ENCODE measurements at places on chromosomes 7 and 10.

DNA sequence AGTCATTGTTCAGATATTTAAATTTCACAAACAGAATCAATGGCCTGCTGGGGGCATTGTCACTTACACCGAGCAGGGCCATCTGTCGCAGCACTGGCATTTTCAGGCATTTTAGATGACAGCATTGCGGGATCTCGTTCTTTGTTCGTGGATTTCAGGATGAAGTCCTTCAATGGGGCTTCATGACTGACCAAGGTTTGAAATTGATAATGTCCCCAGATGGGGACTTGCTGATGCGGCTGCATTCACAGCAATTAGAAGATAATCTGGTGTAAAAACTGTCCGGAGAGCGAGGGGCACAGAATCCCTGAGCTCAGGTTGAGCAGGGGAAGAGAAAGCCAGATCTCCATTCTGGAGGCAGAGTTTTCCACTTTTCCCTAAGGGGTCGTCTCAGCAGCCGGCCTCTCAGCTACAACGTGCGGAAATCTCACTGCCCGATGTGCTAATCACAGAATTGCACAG, 1.9 kb upstream of the C7orf33 start:
- no peak for DNase-seq

GRCh38 chr7:94375691-94376090, 19.0 kb upstream of the COL1A2 start:
- peak; percentile 8 for DNase-seq

- no peak for DNase-seq
Observed at GRCh38 chr10:79166312-79166721, 97.6 kb downstream of the ZMIZ1 start.

- peak; percentile 20 for DNase-seq
Observed at GRCh38 chr7:116478834-116479233, 20.7 kb upstream of the CAV2 start.

DNA sequence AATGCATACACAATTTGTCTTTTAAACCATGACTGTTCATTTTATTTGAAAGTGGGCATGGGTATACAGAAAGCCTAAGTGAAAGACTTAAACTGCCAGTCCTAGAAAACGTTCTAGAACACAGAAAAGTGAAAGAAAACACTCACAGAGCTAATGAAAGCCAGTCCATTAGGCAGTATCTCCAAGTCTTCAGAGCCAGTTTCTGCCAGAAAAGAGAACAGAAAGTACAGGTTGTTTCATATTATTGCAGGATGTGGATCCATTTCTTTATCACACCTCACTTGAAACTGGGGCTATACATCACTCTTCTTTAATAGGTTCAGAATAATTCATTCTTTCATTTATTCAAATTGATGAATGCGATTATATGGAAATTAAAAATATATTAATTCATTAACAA, 7.7 kb downstream of the PON1 start:
- DNase-seq: no peak

DNA sequence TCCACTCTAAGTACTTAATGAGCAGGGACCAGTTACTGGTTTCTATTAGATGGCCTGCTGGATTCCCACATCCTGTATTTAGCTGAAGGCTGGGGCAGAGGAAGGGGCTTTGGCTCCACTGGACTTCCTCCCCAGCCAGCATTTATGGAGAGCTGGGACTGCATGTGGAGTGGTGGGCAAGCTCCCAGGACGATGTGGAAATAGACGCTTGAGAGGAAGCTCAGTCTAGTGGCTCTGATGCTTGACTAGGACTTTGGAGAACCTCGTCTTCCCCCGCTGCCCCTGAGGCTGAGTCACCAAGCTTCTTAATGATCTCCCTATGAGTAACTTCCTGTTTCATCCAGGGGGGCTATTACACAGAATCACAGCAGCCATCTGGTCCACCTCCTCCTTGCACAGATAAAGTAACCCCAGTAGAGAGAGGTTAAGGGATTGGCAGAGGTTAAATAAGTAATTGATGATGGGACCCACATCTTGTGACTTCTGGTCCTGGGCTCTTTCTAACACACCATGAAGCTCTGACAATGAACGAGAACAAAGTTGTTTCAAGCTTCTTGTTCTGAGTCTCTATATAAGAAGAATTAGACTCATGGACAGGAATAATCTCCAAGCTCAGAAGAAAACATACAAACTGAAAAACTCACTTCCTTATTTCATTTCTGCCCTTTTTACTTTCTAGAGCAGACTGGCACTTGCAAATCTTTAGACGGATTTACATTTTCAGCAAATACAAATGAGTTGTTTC, 126.2 kb downstream of the PRPF18 start:
- DNase-seq: peak; percentile 95

GRCh38 chr10:124971276-124971675, 29.4 kb downstream of the ZRANB1 start:
- no peak for DNase-seq

- no peak for DNase-seq
Observed at GRCh38 chr7:69534461-69535041, 63.7 kb upstream of the AUTS2 start.

DNA sequence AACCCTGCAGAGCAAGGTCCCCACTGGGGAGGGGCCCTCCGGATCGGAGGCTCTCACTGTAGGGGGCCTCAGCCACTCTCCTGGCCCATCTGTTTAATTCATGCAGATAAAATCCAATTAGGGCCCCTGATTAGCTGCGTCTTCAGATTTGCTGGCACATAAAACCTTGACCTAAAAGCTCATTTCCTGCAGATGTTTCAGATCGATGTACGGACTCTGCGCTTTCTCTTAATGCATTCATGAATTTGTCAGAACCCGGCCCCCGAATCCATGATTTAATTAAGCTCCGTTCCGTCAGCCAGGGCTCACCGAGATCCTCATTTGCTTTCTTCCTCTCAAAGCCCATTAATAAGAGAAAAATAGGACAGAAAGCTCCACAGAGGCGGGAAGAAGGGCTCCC, 40.0 kb upstream of the FOXL3 start:
- DNase-seq: no peak

DNA sequence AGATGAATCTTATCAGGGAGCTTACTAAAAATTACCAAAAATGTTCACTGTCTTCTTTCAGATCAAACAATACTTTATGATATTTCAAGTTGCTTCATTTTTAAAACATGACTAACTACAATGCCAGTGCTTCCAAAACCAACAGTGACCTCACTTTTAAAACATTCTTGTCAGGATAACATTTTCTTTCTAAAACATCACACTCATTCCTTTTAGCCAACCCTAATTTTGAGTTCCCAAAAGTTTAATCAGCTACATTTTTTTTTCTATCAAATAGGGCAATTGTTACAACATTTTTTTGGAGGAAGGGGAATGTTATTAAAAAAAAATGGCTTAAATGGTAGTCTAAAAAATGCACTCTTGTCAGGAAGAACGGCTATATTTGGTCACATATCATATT, 37.3 kb downstream of the RTKN2 start:
- DNase-seq: peak; percentile 2

GRCh38 chr7:2567679-2568278, 9.0 kb downstream of the IQCE start:
- peak; percentile 65 for DNase-seq

DNA sequence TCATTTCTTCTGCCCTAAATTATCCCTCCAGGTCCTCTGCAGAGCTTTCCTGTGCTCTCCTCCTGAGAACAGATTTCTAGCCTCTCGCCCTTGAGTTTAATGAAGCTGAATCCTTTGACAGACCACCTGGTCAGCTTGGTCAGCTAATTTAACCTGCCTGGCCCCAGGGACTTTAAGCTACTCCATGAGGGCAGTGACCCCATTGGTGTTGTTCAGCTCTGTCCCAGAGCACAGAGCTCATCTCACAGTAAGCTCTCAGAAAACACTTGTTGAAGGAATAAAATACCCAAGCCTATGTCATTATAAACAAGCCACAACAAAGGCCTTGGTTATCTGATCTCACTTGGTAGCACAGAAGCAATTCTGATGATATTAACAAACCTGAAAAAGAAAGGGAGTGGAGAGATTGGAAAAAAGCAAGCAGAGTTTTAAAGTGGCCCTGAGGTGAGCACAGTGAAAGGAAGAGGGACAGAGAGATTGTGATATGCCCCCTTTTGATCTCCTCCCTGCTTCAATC, 24.4 kb downstream of the SLC26A4 start:
- DNase-seq: no peak

- DNase-seq: no peak
Observed at GRCh38 chr10:58239561-58240169, 28.0 kb downstream of the IPMK start.

DNA sequence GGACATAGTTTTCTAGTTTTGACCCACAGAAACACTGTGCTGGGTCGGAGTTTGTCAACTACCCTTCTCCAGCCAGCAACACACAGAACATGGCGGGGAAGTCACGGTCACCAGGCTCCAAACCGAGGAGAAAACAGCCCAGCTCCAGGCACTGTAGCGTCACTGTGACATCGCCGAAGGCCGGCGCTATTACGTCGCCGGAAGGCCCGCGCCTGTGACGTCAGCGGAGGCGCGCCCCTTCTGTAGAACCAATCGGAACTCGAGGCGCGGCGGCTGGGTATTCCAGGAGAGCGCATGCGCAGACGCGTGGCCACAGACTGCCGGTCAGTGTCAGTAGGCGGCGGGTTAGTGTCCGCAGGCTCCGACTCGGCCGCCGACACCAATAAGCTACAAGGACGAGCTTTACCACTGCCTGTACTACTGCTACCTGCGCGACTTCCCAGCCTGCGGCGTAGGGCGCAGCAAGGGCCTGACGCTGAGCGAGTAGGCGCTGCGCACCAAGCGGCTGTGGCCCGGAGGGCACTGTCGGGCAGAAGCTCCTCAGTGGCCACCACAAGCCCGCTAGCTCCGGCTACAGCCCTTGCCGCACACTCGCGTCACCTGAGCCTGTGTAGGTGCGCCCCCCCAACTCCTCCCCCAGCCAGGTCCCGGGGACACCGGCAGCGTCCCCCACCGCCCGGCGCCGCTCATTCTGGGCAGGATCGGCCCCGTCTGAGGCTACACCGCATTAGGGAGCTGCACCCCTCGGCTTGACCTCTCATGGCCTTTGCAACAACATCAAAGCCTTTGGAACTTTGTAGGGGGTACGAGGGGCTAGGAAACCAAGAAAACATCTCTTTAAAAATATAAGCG, 35.1 kb upstream of the SRRM3 start:
- peak; percentile 99 for DNase-seq

DNA sequence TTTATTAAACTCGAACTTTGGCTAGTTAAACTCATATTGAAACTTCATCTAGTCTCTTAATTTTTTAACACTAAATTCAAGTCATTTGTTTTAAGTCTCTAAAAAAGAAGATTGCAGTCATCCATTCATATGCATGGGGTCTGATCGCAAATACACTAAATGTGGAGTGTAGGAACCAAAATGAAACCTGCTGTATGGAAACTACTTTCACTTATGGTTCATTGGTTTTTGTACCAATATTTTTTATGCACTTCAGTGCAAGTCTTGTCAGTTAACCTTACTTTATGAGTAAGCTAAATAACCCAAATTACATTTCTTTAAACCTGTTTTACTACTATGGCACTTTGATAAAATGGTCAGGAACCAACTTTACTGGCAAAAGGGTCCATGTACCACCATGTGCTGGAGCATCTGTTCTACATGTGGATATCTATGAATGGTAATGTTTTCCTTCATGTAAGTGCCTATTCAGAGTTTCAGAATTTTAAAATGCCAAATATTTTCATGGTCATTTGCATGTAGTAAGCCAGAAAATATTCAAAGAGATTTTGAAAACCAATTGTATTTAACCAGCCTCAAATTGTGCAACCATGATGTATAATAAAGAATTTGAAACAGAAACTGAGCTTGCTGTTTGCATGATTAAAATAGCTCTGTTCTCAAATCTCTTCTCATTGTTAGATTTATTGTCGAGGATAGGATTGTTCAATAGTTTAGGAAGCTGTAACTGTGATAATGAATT, 7.6 kb upstream of the SUPV3L1 start:
- no peak for DNase-seq

GRCh38 chr7:149685455-149685854, 87.9 kb downstream of the ZNF467 start:
- DNase-seq: no peak

DNA sequence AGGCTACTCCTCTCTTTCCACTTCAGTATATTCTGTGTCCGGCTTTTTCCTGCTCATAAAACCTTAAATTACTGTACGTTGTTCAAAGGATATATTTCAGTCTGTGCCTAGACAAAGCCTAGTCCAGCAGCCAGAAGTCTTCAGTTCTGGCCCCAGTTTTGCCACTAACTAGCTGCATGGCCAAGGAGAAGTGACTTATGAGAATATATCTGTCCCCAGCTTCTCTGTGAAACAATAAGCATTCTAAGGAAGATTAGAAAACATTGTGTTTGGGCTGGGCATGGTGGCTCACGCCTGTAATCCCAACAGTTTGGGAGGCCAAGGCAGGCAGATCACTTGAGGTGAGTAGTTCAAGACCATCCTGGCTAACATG, 105.0 kb upstream of the HDAC9 start:
- no peak for DNase-seq

DNA sequence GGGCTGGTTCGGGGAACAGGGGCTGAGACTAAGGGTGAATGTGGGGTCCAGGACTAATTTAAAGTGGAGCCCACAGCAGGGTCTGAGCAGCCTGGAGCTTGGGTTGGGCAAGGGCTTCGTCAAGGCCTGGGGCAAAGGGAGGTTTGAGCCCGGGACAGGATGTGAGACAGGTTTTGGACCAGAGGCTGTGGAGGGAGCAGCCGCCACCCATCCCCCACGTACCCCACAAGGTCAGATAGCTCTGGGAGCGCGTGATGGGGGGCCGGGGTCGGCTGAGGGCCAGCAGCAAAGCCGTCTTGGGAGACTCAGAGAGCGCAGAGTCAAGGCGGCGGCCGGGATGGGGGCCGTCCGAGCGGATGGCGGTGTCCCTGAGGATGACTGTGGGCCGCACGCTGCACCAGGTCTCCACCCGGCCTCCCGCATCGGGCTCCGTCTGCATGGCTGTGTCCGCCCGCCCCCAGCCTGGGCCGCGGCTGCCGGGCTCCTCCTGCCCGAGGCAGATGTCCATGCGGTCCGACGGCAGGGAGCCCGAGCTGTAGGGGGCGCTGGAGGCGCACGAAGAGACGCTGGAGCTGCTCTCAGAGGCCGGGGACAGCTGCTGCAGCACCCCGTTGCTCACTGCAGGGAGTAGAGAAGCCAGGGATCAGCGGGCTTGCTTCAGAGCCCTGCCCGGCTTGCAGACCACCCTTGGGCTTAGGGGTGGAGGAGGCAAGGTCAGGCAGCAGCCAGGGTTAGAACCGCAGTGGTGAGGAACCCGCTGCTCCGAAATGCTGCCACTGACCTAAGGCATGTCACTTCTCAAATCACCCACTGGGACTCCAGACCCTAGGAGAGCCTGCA, 12.1 kb downstream of the PDZD7 start:
- peak; percentile 93 for DNase-seq

GRCh38 chr10:78283069-78283682, 249.5 kb downstream of the RPS24 start:
- no peak for DNase-seq

All from suppressor macrophage treated with lipopolysaccharide for 1 hour (primary cell).